ENCODE measurements at places on chromosomes 3 and 15. TPM values are rescaled to one million over a fixed set of nuclear protein-coding genes. Genes with fewer than 3 reads are reported as not detected.

NEO1 gene
- total RNA-seq: 11.1 TPM

MEGF11 gene
- total RNA-seq: not detected

TM4SF18 gene
- total RNA-seq: 13.2 TPM

DNA sequence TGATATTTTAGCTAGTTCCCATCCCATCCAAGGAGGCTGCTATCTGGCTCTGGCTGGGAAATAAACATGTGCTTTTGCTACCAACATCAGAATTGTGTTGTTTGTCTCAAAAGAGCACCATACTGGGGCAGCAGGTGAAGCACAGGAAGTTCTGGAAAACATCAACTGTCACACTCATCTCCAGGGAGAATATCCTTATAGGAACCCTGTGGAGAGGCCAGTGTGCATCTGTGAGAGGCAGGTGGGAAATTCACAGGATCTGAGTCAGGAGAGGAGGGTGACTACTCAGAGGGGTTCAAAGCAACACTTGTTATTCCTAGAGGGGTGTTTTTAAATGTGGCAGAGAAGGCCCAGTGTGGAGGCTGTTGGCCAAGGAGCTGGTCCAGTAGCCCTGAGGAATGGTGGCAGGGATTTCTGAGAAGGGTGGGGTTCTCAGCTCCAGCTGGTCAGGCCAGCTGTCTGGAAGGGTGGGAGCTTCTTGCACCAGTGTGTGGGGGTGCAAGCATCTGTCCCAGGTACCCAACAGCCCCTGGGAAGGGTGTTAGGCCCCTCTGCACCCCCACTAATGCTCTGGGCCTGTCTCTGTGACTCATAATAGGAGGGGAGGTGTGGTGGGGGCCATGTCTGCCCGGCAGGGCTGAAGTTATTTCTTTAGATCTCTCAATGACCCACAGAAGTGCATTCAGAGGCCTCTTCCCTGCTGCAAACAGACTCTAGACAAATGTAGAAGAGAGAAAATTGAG lies 28.7 kb downstream of the RPSA start:
- no peak for DNase-seq

GRCh38 chr3:2420919-2421318 lies 322.3 kb downstream of the CNTN4 start:
- DNase-seq: no peak

Data from Right ventricle myocardium superior (tissue), 1 donor.